ENCODE measurements at places on chromosomes 11 and 22.

DNA sequence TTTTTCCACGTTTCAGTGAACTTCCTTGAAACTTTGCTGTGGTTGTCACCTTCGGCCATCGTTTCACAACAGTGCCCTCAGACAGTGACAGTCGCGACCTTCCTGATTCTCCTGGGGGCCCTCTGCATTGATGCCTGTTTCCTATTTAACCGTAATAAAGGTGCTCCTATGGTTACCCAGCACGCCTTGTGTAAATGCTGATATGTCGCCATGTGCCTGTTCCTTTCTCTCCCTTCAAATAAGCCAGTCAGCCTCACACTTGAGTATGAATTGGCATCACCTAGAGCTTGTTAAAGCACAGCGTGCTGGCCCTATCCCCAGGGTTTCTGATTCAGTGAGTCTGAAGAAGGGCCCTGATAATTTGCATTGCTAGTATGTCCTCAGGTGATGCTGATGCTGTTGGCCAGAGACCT, 104.8 kb downstream of the MICAL2 start:
- DNase-seq, result no peak

DNA sequence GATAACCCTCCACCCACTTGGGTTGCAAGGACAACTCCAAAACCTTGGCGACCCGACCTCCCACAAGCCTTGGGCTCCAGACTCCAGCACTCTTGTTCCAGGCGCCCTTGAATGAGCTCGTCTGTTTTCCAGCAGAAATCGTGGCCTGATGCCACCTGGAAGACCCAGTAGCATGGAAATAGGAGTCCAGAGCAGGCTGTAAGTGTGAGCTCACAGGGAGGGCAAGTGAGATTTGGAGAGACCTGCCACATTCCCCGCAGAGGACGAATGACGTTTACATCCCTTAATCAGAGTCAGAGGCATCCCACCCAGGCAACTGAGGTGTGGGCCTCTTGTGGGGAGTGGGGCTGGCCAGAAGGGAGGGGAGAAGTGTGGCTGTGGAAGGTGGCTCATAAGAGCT, 71.9 kb downstream of the LDLRAD3 start:
- peak; percentile 26 for DNase-seq

DNA sequence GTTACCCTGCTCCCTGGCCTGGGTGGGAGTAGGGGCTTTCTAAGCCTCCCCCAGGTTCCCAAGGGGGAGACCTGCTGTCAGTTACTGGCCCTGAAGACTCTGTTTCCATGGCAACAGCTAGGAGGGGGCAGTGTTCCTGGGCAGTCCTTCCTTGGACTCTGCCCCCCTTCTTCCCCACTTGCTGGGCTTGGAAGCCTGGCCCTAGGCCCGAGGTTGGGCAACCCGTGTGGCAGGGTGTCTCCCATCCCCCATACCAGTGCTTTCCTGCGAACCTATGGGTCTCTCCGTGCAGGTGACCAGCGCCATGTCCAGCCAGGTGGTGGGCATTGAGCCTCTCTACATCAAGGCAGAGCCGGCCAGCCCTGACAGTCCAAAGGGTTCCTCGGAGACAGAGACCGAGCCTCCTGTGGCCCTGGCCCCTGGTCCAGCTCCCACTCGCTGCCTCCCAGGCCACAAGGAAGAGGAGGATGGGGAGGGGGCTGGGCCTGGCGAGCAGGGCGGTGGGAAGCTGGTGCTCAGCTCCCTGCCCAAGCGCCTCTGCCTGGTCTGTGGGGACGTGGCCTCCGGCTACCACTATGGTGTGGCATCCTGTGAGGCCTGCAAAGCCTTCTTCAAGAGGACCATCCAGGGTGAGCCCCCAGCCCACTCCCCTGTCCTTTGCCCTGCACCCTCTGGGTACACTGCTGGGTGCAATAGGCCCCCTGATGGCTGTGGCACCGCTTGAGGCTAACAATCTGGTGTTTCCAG, 1.7 kb downstream of the ESRRA start:
- no peak for DNase-seq

DNA sequence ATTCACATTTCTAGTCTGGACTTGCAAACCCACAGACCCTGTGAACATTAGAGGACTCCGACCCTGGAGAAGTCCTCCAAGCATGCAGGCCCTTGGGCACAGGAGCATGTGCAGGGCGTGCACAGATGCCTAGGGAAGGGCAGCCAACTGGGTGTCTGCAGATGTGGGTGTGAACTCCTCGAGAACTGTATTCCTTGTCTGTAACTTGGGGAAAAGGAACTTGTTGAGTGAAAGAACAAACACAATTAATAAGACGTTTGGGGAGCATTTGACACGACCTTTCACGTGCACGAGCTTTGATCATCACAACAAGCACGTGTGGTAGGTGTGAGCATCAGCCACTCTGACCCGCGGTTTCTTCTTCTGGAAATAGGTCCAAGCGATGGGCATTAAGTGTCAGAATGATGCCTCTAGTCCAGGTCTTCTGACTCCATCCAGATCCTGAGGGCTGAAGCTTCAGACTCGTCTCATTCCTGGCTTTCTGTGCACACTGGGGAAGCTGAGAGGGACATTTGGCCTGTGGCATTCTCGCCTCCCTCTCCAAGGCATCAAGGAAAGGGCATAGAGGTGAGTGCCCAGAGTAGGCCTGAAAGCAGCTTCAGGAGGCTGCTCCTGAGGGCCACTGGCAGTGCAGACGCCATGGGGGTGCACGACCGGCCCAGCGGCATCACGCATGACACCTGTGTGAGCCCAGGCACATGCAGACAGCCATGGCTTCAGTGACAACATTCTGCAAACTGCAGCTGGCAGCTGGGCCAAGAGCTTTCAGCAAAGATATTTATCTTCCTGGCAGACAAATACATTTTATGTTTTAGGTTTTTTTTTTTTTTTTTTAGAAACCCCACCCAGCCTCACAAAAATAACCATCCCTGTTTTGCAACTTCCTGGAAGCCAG, 32.5 kb downstream of the ALX4 start:
- no peak for DNase-seq

DNA sequence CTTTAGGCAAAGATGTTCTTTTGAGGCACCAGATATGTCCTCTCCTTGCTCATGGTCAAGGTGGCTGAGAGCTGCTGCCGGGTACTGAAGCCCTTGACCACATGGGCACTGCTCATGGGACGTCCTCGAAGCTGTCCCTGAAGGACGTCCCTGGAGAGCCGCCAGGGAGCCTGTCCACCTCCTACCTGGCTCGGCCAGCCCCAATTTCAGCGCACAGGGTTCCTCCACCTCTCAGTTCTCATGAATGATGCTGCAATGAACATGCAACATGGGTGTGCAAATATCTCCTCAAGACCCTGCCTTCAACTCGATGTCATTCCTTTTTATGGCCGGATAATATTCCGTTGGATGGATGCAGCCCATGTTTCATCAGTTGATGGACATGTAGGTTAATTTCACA, 24.4 kb upstream of the TOLLIP start:
- no peak for DNase-seq

GRCh38 chr22:29190918-29191317, 14.8 kb upstream of the EMID1 start:
- DNase-seq, result no peak

DNA sequence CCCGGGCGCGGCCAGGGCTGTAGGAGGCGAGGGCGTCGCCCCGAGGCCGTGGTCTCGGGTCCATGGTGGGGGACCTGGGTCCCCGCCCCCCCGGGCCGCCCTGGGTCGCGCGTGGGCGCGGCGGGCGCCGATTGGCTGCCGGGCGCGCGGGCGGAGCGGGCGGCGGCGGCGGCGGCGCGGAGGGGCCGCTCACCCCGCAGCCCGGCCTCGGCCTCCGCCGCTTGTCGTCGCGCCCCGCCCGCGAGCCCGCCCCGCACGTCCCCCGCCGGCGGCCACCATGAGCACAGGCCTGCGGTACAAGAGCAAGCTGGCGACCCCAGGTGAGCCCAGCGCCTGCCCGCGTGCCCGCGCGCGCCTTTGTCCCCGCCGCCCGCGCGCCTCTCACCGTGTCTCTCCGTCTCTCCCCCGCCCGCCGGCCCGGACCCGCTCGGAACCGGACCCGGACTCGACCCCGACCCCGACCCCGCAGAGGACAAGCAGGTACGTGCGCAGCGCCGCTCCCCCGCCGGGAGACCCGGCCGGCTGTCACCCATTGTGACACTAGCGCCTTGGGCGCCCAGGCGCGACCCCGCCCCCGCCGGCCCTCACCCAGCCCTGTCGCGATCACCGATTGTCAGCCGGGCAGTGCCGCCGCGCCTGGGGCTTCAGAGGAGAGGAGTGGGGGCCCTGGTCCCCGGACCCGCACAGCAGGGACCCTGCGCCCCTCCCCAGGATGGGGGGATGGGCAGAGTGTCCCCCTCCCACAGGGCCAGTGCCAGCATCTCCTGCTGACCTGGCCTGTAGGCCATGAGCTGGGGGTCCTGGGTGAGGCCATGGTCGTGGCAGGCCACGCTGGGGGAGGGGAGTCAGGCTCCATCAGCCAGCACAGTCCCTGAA, at the start of gene SEPTIN5:
SEPTIN5 (plus strand) TSS at position 192 of the 876 bp plus-strand sequence; CDS start at position 278, 86 bp downstream.
- no peak for DNase-seq

DNA sequence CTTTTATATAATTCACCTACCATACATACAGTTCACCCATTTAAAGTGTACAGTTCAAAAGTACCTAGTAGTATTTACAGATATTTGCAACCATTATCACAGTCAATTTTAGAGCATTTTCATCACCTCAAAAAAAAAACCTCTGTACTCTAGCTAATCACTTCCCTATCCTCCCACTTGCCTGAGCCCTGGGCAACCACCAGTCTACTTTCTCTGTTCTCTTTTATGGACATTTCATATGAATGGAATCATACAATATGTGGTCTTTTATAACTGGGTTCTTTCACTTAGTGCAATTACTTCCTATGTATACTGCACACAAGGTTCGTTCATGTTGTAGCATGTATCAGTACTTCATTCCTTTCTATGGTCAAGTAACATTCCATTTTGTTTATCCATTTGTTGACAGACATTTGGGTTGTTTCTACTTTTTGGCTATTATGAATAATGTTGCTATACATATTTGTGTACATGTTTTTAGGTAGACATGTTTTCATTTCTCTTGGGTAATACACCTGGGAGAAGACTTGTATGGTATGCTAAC, 17.8 kb upstream of the NEU3 start:
- no peak for DNase-seq

DNA sequence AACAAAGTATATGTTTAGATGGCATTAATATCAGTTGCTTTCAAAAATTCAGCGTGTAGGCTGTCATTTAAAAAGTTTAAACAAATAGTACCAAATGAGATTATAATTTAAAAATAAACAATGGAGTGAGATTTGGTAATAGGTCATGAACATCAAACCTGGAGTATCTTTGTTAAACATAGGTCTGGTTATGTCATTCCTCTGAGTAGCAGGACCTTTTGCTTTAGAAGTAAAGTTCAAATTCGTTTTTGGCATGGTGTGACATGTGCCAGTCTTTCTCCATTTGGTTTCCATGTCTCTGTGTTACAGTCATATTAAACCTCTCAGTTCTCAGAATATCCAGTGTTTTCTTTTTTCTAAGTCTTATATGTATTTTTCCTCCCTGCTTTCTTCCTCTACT, 242.4 kb downstream of the TMEM135 start:
- no peak for DNase-seq

DNA sequence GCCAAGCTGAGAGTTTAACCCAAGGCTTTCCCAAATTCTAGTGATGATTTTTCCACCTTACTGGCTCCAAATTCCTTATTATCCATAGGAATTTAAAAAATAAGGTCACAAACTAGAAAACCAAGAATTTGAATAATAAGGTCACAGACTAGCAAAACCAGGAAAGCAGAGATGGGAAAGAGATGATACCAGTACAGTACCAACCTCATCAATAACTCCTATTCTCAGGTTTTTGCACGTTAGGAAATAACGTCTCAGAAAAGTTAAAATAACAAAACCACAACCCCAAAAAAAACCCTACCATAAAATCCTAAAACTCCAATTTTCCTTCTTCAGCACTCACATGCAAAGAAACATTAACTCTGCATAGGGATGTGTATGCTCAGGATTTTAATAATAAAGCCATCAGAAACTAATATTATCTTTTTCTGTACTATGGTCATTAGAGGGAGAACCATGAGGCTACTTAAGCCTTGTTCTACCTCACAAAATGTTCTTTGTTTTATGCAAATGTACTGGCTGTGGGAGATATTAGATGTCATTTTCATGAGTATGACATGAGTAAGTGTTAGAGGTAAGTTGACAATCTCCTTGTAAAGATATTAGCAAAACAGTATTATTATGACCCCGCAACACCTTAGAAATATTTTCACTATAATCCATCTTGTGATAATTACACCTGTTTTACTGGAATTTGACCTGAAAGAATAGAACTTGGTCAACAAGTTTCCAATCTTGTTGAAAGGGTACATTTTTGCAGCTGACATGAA, 16.1 kb upstream of the EED start:
- no peak for DNase-seq

DNA sequence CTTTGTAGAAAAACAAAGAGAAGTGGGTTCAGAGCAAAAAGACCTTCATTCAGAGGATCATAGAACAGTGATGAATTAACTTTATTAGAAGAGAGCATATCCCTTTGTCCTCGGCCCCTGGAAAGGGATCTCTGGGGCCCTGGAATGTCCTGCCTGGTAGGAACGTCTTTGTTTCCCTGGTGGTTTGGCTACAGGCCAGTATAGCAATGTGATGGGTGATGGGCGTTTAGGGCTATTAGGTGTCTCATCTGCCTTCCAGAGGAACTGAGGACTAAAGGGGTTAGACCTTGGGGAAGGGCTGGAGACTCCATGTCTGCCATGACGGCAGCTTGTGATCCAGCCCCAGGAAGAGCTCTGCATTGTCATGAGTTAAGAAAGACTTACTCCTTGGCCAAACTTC, 9.1 kb downstream of the APOL4 start:
- no peak for DNase-seq

DNA sequence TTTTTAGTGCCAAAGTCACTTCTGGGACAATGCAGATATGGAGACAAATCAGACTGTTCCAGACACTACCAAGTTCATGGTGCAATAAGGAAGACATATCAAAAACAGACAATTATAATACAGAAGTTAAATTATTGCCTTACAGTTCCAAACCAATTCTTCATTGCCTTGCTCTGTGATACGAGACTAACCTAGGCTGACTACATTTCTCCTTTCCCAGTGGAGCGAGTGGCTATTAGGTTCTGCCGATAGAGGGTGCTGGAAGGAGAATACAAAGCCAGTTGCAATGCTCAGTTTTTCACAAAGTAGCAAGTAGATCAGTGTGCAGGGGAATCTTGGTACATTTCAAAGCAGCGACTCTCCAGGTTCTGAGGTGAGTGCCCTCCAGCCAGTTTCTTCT, 67.8 kb downstream of the FAM168A start:
- no peak for DNase-seq

DNA sequence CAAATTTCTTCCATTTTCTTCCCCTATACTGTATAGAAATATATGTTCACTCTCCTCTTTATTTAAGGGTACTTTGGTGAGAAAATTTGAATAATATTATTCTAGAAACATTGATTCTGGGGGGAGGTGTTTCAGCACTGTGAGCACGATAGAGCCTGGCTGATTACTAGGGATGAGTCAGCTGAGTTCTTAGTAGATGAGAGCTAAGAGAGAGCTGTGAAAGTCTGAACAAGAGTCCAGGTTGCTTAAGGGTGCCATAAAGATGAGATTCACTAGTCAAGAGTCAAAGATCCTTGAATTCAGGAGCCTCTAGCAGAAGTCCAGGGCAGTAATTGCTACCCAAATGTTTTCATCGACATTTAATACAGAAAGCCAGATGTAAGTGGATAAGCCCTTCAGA, 756.6 kb upstream of the API5 start:
- no peak for DNase-seq

- no peak for DNase-seq
These were observed 11.4 kb downstream of the EMID1 start for GRCh38 chr22:29216873-29217666.

Data from uterus (tissue), 4 donors.